HL-60 (cell line): ENCODE measurements at places on chromosomes 1 and 21.

DNA sequence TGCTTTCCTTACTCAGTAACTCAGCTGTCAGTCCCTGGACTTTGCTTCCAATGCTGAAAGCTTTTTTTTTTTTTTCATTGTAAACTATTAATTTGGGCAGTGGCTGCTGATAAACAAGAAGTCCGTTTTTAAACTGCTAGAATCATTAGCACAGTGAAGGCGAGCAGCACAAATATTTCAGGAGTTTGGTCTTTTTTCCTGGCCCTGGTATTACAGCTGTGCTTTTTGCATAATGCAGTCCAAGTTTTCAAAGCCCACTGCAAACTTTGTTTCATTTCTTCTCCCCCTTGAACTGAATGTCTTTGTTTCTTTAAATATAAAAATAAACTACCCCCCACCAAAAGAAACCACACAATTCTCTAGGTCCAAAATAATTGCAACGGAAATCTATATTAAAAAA lies 6.6 kb downstream of the GLIS1 start:
- DNase-seq: no peak

- no peak for DNase-seq
Observed at GRCh38 chr1:178916448-178917174, 45.7 kb upstream of the ANGPTL1 start.

DNA sequence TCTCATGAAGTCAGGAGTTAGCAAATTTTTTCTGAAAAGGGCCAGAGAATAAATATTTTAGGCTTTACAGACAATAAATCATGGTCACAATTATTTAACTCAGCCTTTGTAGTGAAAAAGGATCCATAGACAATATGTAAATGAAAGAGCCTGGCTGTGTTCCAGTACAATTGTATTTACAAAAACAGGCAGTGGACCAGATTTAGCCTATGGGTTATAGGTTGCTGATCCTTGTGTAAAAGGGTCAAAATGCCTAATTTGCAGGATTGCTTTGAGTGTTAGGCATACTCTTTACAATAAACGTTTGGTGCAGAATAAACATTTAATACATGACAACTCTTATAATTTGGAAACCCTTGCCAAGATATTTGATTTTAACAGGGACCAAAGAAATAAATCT lies 6.5 kb downstream of the SLAMF7 start:
- DNase-seq: no peak

- DNase-seq: no peak
Observed at GRCh38 chr1:175186433-175187160, 6.0 kb downstream of the KIAA0040 start.

GRCh38 chr1:170586321-170587252 lies 54.6 kb downstream of the GORAB start:
- DNase-seq: no peak

GRCh38 chr1:63690966-63691700 lies 82.7 kb upstream of the ROR1 start:
- no peak for DNase-seq

DNA sequence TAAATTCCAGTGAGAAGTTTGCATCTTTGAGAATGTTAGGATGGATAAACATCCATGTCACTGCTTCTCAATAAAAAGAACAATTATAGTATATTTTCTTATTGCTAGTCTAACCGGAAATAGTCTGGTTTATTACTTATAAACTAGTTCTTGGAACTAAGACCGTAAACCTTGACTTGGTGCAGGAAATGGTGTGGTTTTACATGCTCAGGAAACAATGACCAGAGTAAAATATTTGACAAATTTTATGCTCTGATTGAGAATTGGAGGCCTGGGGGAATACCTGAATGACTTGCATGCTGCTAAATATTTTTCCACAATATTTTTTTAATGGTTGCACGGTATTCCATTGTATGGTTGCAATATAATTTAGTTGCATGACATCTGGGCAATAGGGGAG lies 76.3 kb downstream of the XCL2 start:
- DNase-seq: no peak

DNA sequence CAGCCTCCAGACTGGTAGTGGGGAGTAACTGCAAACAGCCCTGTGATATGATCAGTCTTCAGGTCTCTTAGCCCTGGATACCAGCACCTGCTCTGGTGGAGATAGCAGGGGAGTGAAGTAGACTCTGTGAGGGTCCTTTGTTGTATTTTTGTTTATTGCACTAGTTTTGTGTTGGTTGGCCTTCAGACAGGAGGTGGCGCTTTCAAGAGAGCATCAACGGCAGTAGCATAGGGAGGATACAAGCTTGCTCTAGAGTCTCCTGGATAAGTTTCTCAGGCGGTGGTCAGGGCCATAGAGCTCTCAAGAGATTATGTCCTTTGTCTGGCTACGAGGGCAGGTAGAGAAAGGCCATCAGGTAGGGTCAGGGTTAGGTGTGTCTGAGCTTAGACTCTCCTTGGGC lies 116.4 kb downstream of the USH2A start:
- DNase-seq: no peak

GRCh38 chr1:52641307-52641706 lies 8.3 kb downstream of the SHISAL2A start:
- no peak for DNase-seq

GRCh38 chr1:235998812-235999211 lies 66.1 kb downstream of the NID1 start:
- DNase-seq: no peak

GRCh38 chr1:20366463-20367115 lies 75.9 kb downstream of the VWA5B1 start:
- no peak for DNase-seq

GRCh38 chr1:157519451-157519850 lies 32.9 kb downstream of the FCRL5 start:
- DNase-seq: no peak

DNA sequence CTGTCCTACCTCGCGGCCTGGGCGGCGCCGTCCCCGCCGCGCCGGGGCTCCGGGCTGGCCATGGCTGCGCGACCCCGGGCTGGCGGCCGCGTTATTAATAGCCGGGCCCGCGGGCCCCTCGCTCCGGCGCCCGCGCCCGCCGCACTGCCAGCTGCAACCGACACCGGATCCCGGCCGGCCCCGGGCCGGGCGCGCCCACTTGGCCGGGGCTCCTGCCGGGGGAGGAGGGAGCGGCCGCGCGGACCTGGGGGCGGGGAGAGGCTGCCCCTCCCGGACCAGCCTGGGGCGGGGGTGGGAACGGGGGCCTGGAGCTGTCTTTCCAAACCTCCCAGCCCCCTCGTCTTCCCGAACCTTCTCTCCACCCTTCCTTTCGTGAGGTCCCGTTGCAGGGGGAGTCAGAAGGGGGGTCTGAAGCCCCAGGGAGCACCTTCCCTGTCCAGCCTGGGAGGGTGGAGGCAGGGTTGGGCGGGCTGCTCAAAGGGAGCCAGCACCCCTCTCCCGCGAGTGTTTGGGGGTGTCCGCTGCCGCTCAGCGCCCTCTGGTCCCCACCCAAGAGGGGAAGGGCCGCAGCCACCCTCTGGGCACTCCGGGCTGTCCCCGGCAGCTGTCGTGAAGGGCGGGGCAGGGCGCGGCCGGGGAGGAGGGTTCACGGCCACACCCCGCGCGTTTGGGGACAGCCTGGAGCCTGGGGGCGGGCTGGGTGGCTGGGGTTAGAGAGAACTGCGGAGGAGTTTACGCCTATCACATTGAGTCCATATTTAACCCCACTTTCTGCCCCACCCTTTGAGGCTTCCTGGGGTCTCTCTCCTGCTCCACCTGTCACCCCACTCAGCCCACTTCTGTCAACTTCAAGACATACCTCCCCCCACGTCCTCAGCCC lies at the start of gene SYNC:
Gene SYNC, minus strand, starts transcription at position 172 of the 880 bp plus-strand sequence. Its CDS starts 110 bp downstream, at position 62.
- DNase-seq: no peak

DNA sequence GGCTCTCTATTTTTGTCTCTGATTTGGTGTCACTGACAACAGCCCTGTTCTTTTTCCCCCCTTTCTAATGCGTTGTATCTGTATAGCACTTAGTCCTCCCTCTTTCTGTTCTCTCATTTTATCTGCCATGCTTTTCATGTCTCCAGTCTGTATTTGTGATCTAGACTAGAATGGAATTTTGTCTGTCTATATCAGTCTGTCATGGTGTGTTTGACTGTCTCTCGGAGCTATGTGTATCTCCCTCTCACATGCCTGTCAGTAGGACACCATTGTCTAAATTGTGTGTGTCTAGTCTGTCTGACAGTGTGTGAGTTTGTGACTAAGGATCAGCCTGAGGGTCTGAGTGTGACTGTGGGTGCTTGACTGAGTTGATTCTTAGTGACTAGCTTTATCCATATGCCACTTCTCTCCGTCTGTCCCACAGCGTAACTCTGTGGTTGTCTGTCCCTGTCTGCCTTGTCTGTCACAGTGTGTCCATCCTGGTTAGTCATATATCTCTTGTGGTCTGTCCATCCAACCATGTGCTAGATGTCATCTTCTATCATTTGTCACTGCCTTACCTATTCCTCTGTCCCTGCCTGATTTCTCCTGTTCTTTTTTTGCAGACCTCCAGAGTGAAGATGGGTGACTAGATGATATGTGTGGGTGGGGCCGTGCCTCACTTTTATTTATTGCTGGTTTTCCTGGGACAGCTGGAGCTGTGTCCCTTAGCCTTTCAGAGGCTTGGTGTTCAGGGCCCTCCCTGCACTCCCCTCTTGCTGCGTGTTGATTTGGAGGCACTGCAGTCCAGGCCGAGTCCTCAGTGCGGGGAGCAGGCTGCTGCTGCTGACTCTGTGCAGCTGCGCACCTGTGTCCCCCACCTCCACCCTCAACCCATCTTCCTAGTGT lies 1.4 kb upstream of the B4GALT2 start:
- DNase-seq: no peak

- DNase-seq: peak; percentile 17
Observed at GRCh38 chr1:52631759-52632331, 1.1 kb upstream of the SHISAL2A start.

- DNase-seq: no peak
Observed at GRCh38 chr1:23575226-23575810, 16.0 kb upstream of the ID3 start.

- DNase-seq: no peak
Observed at GRCh38 chr21:19011451-19011850, 607.9 kb upstream of the TMPRSS15 start.
